ENCODE measurements at places on chromosomes 1 and 21.

- no peak for DNase-seq
These were observed 21.1 kb downstream of the PAX7 start for GRCh38 chr1:18651713-18652112.

DNA sequence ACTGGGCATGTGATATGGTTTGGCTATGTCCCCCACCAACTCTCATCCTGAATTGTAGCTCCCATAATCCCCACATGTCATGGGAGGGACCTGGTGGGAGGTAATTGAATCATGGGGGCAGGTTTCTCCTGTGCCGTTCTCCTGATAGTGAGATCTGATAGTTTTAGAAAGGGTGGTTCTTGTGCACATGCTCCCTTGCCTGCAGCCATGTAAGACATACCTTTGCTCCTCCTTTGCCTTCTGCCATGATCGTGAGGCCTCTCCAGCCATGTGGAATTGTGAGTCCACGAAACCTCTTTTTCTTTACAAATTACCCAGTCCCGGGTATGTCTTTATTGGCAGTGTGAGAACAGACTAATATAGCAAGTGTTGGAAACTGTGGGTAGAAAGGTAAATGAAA, 99.5 kb upstream of the HMCN1 start:
- no peak for DNase-seq

DNA sequence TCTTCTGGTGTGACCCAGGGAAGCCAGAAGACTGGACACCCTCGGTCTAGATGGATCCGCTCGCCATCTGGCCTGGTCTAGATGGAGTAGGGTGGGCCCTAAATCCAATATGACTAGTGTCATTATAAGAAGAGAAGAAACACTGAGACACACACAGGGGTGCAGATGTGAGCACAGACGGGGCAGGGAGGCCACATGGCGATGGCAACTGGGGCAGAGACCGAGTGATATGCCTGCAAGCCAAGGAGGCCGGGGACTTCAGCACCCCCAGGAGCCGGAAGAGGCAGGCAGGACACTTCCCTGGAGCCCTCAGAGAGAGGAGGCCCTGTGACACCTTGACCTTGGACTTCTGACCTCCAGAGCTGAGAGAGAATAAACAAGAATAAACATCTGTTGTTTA, 5.6 kb upstream of the TFF3 start:
- DNase-seq, result no peak

DNA sequence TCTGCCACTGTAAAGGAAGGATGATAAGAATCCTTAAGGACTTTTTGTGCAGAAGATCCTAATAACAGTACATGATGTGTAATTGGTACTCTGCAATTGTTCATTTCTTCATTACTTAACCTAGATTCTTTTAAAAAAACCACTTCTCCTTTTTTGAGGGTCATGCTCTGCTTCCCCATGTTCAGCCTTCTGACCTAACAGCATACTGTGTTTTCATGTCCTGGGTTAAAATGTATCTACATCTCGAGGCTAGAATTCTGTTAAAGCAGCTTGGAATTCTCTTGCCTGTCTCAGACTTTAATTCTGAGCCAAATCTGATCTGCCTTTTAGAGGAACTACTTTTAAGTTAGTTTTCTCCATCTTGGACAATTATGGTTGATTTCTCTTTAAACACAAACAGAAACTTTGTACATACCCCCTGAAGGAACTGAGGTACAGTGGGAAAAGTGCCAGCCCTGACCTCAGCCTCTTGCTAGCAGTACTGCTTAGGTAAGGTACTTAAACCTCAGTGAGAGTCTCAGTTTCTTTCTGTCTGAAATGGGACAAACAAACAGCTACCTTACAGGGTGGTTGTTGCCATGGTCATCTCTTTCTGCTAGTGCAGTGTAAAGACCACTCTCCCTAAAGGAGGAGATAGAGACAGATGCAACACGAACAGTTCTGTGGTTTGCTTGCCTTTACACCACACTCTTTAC, 103.2 kb upstream of the DYNLT5 start:
- DNase-seq, result no peak

DNA sequence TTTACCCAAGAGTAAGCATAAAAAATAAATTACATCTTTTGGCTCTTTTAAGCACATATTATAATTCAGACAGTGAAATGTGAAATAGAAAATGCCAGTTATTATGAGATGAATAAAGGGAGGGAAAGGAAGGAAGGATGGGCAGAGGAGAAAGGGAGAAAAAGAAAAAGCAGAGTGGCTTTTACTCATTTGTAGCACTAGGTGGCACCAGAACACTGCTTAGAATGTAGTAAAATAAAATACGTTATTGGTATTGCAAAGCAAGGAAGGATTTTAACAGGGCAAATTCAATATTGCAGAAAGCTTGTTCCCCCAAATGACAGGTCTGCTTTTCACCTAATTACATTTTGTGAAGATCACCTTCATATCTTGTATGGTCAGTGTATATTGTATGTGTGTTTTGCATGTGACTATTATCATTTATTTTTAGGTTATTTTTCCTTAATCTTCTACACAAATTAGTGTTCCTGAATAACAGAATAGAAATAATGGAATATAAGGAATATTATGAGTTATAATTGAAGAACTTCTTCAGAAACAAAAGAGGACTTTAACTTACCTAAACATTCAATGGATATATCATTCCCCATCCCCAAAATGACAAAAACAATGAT, 9.1 kb upstream of the PCNX2 start:
- DNase-seq, result peak; percentile 62

- DNase-seq, result peak; percentile 38
These were observed 784 bp upstream of the KCND3 start for GRCh38 chr1:111990026-111990877.

DNA sequence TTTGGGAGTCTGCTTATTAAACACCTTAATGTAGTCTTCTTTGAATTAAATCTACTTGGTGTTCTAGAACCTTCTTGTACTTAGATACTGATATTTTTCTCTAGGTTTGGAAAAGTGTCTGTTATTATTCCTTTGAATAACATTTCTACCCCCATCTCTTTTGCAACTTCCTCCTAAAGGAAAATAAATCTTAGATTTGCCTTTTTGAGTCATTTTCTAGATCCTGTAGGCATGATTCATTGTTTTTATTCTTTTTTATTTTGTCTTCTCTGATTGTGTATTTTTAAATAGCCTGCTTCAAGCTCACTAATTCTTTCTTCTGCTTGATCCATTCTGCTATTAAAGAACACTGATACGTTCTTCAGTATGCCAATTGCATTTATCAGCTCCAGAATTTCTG, 155.9 kb upstream of the NEGR1 start:
- DNase-seq, result no peak

DNA sequence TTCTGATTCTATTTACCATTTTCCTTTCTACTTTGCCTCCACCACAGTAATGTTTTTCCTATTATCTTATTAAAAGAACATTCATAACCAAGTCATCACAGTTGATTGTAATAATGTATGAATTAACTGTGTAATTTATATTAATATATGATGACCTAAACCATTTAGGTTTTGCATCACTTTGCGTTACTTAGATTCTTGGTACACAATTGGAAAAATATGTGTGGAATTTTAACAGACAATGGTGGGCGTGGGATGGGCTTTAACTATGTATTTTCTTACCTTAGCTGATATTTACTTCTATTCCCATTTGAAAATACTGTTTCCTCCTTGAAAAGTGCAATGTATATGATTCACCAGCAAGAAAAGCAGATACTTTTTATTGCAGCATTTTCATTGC, 3.6 kb downstream of the KRTAP21-3 start:
- no peak for DNase-seq

DNA sequence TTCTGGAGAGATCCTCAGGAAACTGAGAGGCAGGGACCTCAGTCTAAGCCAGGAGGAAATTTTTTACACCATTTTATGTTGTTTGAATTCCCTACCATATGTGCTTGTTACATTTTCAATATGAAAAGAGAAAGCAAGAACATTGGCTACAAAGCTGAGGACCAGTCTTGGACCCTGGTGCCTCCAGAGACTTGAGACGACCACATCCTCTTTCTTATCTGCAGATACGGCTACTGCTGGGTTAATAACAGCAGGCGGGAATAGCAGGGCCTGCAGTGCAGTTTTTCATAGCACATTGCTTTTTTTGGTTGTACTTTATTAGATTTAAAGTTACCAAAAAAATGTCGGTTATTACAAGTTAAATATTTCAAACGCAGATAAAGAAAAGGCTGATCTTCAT, 3.9 kb downstream of the KDM4A start:
- DNase-seq, result no peak

DNA sequence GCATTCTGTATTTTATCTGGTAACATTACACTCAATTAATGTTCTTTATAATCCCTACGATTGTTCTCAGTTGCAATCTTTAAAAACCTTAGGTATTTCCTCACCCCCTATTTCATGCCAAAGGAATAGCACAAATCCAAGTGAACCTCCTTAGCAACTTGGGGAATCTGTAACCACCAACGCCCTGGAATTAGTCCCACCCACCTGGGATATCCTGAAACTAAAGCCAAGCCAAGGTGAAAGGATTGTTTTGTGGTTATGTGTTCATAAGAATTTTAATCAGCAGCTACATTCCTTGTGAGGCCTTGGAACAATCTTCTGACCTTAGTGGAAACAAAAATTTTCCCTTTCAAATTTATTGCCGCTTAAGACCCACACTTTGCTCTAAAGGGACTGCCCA, 908.7 kb downstream of the TTLL7 start:
- no peak for DNase-seq

DNA sequence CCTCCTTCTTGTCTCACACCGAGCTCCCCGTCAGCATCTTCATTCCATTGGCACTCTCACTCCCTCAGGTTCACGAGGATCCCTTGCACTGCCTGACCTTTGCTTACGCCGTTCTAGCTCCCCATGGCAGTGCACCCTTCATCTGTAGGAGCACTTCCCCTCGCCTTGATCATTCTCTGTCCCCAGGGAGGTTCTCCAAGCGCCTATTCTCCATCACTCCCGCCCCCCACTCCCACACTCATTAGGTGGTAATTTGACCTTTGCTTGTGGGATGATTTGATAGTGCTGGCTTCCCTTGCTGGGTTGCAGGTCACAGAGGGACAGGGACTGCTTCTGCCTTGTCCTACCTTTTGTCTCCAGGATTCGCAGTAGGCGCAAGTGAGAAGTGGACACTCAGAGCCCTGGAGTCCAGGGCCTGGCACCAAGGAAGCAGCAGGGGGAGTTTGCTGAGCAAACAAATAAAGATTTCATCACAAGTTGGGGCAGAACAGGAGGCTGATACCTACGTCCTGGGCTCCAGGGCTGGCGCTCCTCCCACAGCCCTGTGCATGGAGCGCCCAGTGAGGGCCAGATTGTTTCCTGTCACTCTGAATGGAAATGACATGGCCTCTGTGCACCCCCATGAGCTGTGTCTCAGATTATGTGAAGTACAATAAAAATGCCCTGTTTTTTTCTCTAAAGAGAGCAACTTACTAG, 82.0 kb upstream of the RUNX3 start:
- DNase-seq, result no peak

- DNase-seq, result no peak
These were observed 156.5 kb downstream of the HIVEP3 start for GRCh38 chr1:41762251-41762650.

GRCh38 chr1:225772848-225773247, 4.8 kb upstream of the SRP9 start:
- no peak for DNase-seq

DNA sequence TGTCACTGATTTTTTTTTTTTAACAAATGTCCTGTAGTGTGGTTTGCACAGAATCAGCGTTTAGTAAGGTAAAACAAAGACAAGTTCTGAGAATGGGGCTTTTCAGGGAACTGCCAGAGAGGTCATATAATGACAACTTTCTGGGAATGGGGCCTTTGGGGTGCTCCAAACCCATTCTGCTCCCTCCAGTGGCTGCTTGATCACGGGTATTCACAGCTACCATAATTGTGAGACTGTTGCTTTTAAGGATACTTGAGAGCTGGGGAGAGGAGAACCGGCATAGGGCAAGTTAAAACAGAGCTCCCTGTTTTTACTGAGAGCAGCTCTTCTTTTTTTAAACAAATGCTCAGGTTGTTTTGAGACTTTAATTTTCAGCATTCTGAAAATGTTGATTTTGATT, 48.2 kb downstream of the CYP2J2 start:
- no peak for DNase-seq

DNA sequence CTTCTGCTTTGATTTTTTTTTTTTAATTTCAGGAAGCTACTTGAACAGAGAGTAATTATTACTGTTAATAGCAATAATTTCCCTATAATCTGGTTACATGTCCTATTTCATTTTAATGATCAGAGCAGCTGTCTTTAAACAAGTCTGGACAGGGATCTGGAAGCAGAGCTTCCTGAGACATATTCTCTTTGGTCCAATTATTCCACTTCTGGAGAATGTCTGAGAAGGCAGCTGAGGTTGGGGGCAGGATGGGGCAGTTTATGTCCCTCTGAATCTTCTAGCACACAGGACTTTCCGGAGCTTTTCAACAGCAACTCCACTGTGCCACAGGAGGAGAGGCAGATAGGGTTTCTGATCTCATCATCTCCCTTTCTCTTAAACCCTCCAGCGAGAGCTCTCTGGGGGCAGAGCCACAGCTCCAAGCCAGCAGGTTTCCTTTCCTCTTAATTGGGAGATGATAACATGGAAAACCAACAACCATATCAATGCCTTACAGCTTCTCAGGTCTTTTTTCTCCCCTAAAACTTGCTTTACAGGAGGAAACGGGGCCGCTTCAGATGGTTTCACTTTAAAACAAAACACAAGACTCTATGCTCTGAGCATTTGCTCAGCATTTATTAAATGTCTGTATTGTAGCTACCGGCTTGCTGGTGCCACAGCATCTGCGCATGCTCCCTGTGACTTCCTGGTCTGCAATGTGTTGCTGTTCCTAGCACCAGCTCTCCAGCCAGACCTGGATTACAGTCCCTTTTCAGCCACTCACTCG, 425.7 kb upstream of the USP24 start:
- no peak for DNase-seq

GRCh38 chr1:208252836-208253576, 8.8 kb upstream of the PLXNA2 start:
- DNase-seq, result no peak

DNA sequence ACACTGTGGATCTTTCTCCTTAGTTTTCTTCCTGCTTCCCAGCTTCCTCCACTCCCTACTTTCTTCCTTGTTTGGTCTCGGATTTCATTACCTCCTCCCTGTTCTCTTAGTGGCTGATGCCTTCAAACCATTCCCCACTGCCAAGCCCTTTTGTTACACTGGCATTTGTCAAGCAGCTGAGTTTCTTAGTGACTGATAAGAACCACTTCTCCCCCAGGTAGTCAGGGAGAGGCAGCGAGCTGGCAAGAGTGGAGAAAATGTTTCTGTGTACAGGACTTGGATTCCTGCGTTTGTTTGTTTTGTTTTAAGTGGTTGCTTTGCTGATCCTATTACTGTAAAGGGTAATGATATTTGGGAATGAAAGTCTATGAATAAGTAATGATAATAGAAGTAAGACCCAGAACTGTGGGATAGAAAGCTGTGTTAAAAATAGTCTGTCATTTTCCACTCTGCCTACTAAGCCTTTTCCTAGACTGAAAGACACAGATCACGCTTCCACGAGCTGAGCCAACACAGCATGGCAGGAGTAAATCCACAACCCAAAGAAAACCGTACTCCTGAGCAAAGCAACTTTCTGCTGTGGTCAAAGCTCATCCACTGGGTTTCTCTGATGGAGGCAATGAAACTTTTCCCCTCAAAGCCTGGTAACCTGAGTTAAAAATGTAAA, 10.1 kb upstream of the SERTAD4 start:
- no peak for DNase-seq
